ENCODE measurements at places on chromosomes 6 and 20.
A peak's percentile ranks its signal among the peaks of the same experiment; 100 is the strongest.

- DNase-seq: no peak
These were observed 135.6 kb upstream of the UST start for GRCh38 chr6:148611213-148611612.

DNA sequence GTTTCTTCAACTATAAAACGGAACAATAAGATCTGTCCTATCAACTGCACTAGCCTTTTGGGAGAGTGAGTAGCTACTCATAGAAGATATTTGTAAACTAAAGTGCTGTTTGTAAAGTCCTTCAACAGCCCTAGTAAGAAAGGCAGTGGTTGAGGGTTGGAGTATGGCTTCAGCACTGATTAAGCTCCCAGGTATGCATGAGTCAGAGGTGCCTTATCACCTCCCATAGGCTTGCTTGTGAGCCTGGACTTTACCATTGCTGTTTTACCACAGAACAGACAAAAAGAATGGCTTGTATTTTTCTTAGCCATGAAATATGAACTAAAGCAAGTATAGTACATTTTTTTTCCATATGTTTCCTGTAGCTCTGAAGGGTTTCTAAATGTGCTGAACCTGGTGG is 44.1 kb downstream of the SAMD3 start:
- no peak for DNase-seq

DNA sequence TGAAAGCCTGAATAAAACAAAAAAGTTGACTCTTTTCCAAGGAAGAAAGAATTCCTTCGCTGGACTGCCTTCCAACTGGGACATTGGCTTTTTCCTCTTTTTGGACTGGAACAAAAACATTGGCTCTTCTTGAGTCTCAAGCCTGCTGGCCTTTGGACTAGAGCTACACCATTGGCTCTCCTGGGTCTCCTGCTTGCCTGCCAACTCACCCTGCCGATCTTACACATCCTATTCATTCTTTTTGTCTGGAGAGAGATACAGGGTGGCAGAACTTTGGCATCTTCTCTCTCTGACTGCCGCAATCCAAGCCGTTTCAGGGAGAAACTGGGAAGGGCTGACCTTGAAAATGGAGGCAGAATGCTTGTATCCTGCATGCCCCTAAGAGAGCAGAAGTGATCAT is 20.2 kb downstream of the DDO start:
- no peak for DNase-seq

GRCh38 chr6:15570171-15570570 is 92.7 kb downstream of the DTNBP1 start:
- no peak for DNase-seq

DNA sequence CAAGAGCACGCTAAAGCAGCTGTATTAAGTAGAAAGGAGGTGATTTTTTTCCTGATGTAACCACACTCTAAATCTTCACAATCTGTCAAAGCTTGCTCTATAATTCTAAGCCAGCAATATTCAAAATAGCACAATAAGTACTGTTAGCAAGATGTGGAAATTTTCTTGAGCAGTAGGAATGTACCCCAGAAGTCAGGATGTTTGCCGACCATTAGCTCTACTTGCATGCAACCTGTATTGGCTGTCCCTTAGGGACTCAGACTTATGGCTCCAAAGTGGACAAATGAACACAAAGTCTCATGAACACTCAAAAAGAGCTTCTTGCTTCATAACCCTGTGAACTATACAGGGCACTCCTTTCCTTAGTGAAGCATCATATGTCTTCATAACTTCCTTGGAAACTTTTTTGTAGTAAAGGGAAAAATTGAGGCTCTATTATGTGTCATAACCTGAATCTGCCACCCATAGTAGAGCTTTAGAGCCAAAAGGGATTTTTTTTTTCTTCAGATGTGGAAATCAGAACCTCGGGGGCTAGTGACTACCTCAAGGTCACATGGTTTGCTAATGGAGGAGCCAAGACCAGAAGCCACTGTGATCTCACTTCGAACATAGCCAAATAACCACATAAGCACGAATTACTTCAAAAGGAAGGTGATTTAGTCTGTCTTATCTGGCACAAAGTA is 54.5 kb downstream of the ADGRG6 start:
- no peak for DNase-seq

GRCh38 chr6:160464744-160465143 is 116.6 kb downstream of the SLC22A3 start:
- no peak for DNase-seq

DNA sequence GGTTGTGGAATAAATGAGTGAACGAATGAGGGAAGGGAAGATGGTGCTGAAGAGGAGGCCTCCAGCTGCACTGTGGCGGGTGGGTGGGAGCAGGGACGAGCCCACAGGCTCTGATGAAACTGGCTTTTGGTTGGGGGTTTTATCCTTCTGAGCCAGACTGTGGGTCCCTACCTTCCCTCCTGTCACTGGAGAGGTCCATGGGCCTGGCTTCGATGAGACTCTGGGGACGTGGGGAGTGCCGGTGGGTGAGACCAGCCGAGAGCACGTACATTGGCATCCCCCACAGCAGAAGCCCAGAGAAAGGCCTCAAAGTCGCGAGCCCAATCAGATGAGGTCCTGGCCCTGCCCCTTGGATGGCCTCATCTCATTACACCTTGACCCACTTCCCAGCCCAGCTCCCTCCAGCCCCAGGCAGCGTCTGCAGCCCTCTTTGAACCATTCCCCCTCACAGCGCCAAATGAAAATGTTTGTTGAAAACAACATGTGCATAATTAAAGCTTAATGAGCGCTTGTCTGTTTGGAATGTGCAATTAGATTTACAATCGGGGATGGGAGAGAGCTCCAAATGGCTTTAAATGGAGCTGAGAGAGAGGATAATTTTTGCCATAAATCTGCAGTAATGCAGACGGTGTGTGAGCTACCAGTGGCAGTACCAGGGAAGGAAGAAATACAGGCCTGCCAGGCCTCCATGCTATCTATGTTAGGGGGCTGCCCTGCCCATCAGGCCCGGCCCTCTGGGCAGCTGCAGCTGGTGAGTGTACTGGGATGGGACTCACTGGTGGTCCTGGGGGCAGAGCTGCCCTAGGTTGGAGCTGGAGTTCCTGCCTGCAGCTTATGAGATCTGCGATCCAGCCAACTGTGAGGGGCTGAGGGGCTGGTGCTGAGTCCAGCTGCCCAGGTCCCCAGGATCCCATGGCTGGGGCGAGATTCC is 47.2 kb downstream of the TOX2 start:
- DNase-seq: no peak

DNA sequence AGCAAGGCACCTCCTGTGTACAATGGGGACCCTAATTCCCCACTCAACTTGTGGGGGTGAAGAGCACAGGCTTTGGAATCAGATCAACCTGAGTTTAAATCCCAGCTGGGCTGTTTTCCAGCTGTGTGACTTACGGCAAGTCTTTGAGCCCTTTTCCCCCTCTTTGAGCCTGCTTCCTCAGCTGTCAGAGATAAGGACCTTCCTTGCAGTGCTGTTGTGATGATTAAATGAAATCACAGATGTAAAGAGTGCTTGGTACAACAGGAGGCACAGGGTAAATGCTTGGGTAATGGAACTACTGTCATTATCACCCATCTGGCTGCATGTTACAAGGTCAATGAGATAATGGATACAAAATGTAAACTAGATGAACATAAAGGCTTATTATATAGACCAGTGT is 3.2 kb downstream of the SNX21 start:
- no peak for DNase-seq

- peak; percentile 20 for DNase-seq
These were observed 125.4 kb upstream of the SAMD5 start for GRCh38 chr6:147382945-147383554.

- no peak for DNase-seq
These were observed 509.7 kb upstream of the MARCKS start for GRCh38 chr6:113347436-113347835.

- DNase-seq: no peak
These were observed 41.2 kb downstream of the LRFN2 start for GRCh38 chr6:40545954-40546353.

DNA sequence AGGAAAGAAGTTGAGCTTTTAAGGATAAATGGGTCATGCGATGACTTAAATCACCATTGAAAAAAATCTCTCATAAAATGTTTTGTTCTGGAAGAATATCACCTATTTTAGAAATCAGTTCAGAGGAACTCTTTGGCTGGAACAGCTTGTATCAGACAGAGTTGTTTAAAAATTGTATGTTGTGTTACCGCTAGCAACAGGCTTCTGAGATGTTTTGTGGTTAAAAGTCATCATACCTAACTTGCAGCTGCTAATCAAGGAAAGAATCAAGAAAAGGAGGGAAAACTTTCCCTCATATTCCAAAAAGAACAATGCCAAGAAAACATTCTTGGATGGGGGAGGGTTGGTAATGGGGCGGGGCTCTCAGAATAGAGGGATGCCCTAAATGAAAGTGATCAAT is 220.7 kb upstream of the CITED2 start:
- no peak for DNase-seq

- DNase-seq: no peak
These were observed 180.5 kb downstream of the COL12A1 start for GRCh38 chr6:75025371-75025770.
